ENCODE measurements at places on chromosomes 3 and 15.

DNA sequence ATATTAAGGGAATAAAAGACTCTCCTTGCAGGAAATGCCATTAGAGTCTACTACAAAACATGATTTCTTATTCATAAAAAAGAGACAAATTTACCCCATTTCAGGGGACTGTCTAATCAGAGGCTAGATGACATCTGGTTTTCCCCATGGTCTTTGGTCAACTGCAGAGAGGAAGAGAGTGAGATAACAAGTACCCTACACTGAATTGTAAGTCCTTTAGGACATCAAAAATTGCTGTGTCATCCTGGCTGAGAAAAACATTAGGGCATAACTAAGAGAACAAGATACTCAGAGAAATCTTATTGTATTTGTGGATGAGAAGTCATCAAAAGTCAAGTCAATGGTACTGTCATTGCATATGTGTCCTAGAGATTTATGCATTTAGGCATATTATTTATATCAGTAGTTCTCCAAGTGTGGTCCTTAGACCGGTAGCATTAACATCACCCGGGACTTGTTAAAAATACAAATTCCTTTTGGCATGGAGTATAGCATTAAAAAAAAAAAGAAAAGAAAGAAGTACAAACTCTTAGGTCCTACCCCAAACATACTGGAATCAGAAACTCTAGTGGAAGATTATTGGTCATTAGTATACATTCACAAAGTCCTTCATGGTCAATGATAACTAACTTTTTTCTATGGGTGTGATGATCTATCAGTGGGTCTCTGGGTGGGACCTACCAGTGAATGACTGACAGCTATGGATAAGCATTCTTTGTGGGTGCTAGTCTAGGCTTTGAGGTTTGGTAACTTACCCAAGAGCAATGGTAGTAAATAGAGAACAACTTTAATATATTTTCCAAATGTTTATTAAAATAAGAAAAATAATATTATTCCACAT lies 29.0 kb upstream of the TBC1D5 start:
- DNase-seq, result no peak

DNA sequence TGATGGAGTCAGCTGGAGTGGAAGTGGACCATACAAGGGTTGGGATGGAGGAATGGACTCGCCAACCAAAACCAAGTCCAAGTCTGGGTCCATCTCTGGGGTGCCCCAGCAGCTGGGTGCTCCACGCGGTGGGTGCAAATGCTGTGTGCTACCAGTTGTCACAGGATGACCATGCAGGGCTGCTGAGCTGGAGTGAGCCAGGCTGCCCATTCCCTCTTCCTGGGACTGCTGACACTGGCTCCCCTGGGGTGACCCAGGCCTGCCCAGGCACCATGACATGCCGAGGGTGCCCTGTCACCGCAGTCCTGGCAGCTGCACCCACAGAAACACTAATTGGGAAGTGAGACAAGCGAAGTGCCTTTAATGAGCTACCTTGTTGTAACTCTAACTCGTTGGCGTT lies 140.2 kb downstream of the TPRA1 start:
- DNase-seq, result no peak

DNA sequence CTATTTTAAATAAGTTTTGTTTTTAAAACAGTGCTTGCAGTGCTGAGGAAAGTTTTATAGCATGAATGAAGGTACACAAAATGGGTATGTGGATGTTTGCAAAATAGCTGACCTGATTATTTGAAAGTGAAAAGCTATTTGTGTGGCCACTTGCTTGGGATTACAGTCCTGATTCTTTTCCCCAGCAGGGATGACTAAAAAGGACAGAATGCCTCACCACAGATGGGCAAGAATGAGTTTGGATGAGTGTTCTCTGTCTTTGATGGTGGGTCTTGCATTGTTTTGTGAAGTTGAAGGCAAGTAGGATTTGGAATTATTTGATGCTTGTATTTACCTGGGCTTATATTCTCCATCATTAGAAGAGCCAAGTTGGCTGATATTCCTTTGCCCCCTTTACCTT lies 48.8 kb upstream of the MEIS2 start:
- DNase-seq, result no peak

DNA sequence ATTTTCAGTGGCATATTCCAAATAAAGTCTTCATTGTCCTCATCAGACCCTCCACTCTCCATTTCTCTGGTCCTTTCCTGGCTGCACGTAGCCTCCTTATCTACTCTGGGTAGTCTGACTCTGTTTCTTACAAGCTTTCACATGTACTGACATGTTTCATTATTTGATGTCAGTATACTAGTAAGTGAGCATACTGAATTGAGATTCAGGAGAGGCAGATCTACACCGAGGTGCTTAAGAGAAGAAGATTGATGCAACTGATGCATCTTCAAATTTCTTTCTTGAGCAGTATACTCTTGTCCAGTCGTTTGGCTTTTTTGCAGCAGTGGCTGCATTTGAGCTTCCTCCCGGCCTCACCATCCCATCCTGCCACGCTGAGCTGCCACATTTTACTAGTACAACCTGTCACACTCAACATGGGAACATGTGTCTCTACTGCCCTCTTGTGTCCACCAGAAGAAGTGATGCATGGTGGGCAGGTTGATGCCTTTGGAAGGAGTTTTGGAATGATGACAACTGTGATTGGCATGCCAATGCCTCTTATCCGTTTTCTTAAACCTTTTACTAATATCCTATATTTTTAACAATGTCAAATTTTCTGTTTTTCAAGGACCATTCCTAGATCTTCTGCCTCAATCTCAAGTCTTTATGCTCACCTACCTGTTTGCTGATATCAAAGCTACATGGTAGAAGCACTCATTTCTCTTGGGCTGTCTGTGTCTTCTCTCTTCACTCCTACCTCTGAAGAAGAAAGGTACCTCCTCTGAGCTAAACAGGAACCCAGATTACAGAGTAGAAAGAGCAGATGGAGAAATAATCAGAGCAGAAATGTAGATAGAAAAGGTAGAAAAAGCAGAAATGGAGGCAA lies 38.7 kb downstream of the GUCA1C start:
- peak; percentile 2 for DNase-seq

GRCh38 chr3:116186049-116186448 lies 259.2 kb downstream of the LSAMP start:
- DNase-seq, result no peak

DNA sequence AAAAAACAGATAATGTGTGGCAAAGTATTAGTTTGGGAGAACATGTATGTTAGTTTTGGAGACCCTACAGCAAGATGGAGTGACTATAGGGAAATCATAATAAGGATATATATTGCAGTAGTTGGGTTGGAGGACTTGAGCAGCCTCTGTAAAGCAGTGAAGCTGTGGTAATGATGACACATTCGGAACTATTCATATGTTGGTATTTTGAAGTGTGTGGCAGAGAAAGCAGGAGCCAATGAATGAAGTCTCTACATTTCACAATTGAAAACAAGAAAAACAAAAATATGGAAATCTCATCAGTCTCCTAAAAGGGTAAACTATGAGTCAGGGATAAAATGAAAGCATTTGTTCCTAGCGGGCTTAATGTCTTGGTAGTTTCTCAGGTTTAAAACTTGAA lies 645.9 kb downstream of the OTOL1 start:
- DNase-seq, result no peak

- DNase-seq, result no peak
These were observed 14.6 kb upstream of the PLA2G4E start for GRCh38 chr15:42035435-42035761.

DNA sequence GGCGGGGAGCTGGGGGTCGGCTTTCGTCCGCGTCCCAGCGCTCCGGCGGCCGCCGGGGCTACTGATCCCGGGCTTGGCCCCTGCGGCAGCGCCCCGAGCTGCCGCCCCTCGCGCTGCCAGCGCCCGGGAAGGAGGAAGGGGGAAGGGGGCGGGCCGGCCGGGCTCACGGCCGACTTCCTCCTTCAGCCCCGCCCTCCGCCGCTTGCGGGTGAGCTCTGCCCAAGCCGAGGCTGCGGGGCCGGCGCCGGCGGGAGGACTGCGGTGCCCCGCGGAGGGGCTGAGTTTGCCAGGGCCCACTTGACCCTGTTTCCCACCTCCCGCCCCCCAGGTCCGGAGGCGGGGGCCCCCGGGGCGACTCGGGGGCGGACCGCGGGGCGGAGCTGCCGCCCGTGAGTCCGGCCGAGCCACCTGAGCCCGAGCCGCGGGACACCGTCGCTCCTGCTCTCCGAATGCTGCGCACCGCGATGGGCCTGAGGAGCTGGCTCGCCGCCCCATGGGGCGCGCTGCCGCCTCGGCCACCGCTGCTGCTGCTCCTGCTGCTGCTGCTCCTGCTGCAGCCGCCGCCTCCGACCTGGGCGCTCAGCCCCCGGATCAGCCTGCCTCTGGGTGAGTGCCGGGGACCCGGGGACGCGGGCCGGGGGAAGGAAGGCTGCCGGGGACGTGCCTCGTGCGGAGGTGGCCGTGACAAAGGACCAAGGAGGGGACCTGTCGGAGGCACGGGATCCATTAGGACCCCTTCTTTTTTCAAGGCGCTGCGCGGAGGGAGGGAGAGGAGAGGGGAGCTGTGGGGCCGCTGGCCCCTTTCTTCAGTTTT lies at the start of gene SEMA4B:
TSS of gene SEMA4B (plus strand) at position 201 of the 814 bp plus-strand sequence. CDS start at position 450, 249 bp downstream.
- no peak for DNase-seq

GRCh38 chr15:43523646-43524045 lies 6.2 kb downstream of the MAP1A start:
- no peak for DNase-seq
